ENCODE measurements at places on chromosomes 13 and 19. TPM values are rescaled to one million over a fixed set of nuclear protein-coding genes. Genes with fewer than 3 reads are reported as not detected.

The OR7D2 gene
- not detected for total RNA-seq

GRCh38 chr19:28363254-28363653 is 849.7 kb downstream of the UQCRFS1 start:
- no peak for DNase-seq

The CLEC17A gene
- total RNA-seq, result not detected

DNA sequence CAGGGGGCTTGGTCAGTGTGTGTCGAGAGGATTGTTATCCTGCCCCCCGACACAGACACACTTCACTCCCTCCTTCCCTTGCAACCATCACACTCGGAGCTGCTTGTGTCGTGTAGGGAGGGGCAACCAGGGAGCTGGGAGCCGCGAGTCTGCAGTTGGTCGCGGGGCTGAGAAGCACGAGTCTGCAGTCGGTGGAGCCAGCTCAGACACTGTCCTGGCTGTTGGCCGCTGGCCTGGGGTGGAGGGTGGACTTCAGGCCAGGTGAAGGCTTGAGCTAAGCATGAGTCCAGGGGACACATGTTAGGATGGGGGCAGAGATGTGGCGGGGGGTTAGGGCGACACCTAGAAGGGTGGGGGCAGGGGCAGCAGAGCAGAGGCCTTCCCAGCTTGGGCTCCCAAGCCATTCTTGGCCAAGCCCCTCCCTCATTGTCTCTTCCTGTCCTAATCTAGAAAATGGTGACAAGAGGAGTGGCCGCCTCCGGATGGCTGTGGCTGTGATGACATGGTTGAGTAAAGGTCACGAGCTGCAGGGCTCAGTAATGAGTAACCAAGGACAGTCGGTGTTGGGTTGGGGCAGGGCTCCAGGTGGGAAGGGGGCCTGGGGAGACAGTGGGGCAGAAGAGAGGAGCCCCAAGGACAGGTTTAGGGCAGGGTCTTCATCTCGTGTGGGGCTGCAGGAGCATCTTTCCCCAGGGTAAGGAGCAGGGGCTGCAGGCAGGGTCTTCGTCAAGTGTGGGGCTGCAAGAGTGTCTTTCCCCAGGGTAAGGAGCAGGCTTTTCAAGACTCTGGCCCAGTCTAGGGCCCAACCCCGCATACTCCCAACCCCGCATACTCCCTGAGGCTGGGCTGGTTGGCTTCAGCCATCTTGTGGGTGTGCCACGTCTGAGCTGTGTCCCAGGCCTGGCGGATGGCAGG is 8.6 kb downstream of the PPP5C start:
- DNase-seq, result no peak

GRCh38 chr19:56875717-56876116 is 35.2 kb upstream of the PEG3 start:
- no peak for DNase-seq

Data from thoracic aorta (tissue), 2 donors.